Right lobe of liver (tissue), 6 donors: ENCODE measurements at places on chromosomes 1 and 21. TPM values are rescaled to one million over a fixed set of nuclear protein-coding genes. Genes with fewer than 3 reads are reported as not detected.

DNA sequence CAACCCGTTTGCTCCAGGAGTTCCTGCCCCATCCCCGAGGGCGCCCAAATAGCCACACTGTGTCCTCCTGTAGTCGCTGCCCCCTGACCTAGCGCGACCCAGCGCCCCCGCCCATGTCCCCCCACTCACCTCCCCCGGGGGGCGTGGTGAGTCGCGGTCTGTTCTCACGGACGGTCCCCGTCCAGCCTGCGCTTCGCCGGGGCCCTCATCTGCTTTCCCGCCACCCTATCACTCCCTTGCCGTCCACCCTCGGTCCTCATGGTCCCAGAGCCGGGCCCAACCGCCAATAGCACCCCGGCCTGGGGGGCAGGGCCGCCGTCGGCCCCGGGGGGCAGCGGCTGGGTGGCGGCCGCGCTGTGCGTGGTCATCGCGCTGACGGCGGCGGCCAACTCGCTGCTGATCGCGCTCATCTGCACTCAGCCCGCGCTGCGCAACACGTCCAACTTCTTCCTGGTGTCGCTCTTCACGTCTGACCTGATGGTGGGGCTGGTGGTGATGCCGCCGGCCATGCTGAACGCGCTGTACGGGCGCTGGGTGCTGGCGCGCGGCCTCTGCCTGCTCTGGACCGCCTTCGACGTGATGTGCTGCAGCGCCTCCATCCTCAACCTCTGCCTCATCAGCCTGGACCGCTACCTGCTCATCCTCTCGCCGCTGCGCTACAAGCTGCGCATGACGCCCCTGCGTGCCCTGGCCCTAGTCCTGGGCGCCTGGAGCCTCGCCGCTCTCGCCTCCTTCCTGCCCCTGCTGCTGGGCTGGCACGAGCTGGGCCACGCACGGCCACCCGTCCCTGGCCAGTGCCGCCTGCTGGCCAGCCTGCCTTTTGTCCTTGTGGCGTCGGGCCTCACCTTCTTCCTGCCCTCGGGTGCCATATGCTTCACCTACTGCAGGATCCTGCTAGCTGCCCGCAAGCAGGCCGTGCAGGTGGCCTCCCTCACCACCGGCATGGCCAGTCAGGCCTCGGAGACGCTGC, 1.1 kb downstream of the HTR6 start:
- DNase-seq = no peak

- DNase-seq = no peak
Observed at GRCh38 chr1:59927213-59927612, 640 bp upstream of the CYP2J2 start.

- DNase-seq = peak; percentile 96
Observed at GRCh38 chr1:2233997-2234761, 6.1 kb downstream of the SKI start.

- no peak for DNase-seq
Observed at GRCh38 chr1:32892368-32893197, 6.3 kb downstream of the HPCA start.

- peak; percentile 92 for DNase-seq
Observed at GRCh38 chr1:2548068-2548589, 8.0 kb upstream of the TNFRSF14 start.

- no peak for DNase-seq
Observed at GRCh38 chr1:77273891-77274290, 7.9 kb upstream of the AK5 start.

GRCh38 chr1:20701847-20702246, 16.0 kb downstream of the KIF17 start:
- DNase-seq = no peak

GRCh38 chr1:56897150-56898004, 42.8 kb downstream of the C8A start:
- DNase-seq = peak; percentile 43

GRCh38 chr1:201023517-201023902, at the start of gene KIF21B:
TSS of gene KIF21B (minus strand) at chr1:201023714. CDS start at chr1:201023383, 331 bp downstream.
- DNase-seq = peak; percentile 89

GRCh38 chr1:60988891-60989290, 93.5 kb upstream of the NFIA start:
- DNase-seq = no peak

DNA sequence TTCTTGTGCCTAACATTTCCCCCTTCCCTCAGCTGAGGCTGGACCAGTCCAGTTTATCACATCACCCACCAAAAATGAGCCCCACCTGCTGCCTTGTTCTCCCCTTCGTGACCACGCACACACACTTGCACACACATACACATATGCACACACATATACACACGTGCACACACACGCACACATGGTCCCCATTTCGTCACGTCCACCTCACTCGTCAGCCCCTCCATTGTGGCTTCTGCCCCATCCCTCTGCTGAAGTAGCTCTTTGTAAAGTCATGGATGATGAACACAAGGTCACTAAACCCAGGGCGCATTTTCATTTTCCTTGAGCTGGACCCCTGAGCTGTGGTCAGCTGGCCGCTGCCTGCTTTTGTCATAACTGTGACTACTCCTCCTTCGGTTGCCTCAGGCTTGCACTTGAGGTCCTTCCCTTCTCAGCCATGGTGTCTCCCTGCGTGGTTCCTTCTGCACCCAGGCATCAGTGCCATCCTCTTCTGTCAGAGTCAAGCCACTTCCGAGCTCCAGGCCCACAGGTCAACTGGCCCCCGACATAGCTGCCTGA, 93.8 kb downstream of the SYT2 start:
- no peak for DNase-seq

DNA sequence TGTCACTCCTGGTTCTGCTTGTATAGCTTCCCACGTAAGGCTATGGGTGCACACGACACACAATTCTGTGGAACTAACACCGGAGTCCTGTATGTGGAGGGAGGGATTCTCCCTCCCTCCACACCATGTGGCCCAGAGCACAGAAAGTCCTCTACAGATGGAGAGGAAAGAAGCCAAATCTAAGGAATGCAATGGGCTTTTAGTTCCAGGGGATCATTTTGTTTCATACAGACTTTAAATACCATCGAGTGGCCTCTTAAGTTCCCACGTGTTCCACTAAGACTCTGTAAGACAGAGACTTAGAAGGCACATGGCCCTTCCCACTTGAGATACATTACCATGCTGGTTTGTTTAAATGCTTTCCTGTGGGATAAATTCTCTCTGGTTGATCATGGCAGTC, 156.0 kb downstream of the TGFB2 start:
- no peak for DNase-seq

DNA sequence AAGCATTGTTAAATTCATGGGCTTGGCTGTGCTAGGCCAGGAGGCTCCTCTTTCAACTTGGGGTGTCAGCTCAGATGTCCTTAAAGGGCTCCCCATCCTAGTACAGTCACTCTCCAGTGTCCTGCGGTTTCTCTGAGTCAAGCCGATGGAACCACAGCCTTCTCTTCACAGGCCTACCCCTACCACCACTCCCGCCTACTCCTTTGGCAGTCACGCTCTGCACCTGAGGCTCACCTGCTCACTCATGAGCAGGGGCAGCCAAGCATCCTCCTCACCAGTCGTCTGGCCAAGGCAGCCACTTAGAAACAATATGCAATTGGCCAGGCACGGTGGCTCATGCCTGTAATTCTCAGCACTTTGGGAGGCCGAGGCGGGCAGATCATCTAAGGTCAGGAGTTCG, 3.6 kb downstream of the ACOT7 start:
- DNase-seq = no peak

DNA sequence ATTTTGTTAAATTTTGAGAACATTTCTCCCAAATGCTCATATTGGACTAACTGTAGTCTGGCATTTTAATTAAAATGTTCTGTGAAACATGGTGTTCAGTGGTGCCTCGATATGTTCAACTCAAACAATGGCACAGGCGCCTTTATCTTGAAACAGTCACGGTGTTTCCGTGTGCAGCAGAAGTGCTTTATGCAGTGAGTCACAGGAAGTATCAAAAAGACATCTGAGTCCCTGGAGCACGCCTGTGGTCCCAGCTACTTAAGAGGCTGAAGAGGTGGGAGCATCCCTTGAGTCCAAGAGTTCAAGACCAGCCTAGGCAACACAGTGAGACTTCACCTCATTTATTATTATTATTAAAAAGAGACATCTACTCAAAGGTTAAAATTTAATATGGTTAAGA, 52.2 kb downstream of the GREM2 start:
- no peak for DNase-seq

FCRL4 gene
- not detected for total RNA-seq

RNF11 gene
- total RNA-seq = 35.1 TPM

TCHHL1 gene
- total RNA-seq = not detected

EDARADD gene
- not detected for total RNA-seq

PROK1 gene
- not detected for total RNA-seq
